ENCODE measurements at places on chromosomes 1 and 21.

- no peak for DNase-seq
Observed at GRCh38 chr21:46661211-46661625, 25.7 kb downstream of the PRMT2 start.

DNA sequence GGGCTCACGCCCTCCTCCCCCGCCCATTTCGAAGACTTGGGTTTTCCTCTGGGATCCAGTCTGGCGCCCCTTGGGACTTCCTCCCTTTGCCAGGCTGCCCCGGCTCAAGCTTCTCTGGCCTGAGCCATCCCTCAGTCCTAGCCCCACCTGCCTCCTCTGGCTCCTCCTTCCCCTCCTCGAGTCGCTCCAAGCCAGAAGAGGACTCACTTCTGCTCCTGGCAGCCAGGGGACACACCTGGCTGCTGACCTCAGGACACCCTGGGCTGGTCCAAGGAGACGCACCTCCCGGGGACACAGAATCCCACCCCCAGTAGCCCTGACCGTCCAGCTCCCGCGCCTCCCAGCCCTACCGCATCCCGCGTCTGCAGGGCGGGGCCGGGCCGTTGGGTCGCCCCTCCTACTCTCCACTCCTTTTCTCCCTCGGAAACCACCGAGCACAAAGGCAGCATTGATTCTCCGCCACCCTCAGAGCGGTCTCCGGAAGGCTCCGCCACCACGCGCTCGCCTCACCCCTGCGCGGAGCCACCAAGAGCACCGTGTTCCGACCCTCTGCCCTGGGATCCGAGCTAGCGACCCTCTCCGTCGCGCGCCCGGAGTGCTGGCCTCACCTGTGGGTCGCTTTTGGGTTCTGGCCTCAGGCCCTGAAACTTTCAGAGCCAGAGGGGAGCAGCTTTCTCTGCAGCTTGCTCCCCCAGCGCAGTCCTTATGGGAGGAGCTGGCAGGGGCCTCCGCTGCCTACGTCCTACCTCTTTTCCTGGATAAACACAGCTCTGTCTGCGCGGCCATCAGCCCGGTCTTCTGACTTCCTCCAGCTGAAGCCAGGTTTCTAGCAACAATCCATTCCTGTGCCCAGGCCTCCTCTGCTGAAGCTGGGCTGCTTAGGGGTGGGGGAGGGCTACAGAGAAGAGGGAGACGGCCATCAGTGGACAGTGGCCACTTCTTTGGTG, at the start of gene C2CD4D:
Gene C2CD4D, minus strand, starts transcription at position 364 of the 947 bp plus-strand sequence. CDS start 831 bp downstream, outside the sequence.
- DNase-seq = no peak

- DNase-seq = no peak
Observed at GRCh38 chr21:35406635-35407034, 357.5 kb upstream of the RUNX1 start.

DNA sequence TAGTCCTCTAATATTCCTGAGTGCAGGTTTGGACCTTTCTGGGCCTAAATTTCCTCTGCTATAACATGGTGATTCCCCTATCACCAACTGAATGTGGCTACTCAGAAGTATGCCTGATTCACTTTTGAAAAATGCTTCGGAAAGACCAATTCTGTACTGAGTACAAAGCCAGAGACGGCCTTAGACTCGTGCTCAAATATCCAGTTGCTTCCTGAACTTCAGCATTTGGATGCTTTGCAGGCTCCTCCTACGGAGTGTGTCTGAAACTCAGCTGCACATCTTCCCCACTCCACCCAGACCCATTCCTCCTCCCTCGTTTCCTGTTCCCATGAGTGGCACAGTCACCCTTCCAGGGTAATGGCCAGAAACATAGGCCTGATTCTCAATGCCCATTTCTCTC, 98.4 kb upstream of the GADD45A start:
- no peak for DNase-seq

DNA sequence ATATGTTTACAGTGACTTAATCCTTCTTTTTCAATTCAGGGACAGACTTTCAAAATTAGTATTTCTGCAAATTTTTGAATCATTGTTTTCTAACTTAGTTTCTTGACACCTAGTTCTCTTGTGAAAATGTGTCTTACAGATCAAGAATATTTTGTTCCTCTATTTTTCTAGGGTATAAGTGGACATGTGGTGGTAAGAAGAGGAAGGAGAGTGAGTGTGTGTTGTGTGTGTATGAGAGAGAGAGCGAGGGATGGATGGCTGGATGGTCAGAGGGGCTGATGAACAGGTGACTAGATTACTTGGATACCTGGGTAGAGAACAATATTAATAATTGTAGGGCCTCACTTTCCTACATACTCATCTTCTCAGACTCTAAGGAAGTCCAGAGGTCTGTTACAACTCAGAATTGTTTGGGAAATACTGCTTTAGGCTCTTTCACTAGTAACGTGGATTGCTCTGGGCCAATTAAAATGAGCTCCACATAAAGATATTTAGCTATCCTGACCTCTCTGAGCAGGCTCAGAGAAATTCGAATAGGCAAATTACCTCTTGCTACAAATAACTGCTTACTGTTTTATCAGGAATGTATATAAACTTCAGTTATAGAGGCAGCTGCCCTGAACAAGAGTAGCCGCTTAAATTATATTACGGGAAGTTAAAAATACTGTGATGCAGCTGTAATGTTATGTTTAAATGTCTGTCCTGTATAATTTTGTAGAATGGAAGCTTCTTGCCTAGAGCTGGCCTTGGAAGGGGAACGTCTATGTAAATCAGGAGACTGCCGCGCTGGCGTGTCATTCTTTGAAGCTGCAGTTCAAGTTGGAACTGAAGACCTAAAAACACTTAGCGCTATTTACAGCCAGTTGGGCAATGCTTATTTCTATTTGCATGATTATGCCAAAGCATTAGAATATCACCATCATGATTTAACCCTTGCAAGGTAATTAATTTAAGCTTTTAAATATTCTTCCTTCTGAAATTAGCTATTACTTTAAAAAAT, 19.7 kb downstream of the GPSM2 start:
- no peak for DNase-seq

DNA sequence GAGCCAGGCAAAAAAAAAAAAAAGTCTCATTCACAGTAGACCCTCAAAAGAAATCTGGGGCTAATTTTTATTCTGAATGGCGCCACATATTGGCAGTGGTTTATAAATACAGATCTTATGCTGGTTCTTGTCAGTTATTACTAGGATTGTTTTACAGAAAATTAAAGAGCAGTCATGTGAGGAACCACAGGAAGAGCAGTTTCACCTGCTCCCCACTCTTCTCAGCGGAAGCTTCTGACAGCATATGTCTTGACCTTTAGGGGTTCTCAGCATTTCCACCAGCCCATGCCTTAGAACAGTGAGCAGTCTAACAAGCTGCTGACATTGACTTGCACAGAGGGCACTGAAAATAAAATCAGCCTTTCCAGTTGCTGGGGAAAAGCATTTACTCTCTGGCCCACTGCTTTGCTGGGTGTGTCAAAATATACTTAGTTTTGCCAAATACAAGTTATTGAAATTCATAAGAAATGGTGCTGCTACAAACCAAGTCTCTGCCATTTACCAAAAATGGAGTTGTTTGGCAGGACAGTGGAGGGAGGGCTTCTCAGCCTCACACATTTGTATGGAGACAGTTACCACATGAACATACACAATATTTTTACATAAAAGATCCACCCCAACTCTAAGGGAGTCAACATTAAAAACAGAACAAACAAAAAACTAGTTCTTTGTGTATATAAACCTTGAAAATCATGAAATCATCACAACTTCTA, 144.2 kb downstream of the SYT2 start:
- DNase-seq = no peak

- DNase-seq = no peak
Observed at GRCh38 chr1:32818804-32819541, 1.5 kb downstream of the S100PBP start.

DNA sequence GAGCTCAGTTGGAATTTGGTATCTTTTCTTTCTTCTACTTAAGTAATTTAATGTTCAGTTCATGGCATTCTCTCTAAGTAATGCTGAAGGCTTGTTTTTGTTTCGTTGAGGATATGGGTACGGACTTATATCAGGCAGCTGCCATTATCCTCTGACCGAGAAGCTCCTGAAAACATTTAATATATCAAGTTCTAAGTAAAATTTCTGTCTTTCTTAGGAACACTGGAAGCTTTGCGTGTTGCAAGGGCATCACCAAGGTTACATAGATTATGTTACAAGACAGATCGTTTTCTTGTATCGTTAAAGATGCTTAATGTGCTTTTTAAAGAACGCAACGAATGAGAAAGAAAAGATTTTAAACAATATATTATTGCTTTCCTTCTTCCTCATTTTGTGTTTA, 1.0 kb upstream of the GALNT2 start:
- no peak for DNase-seq

GRCh38 chr1:164961715-164962114, 394.8 kb downstream of the LMX1A start:
- no peak for DNase-seq

DNA sequence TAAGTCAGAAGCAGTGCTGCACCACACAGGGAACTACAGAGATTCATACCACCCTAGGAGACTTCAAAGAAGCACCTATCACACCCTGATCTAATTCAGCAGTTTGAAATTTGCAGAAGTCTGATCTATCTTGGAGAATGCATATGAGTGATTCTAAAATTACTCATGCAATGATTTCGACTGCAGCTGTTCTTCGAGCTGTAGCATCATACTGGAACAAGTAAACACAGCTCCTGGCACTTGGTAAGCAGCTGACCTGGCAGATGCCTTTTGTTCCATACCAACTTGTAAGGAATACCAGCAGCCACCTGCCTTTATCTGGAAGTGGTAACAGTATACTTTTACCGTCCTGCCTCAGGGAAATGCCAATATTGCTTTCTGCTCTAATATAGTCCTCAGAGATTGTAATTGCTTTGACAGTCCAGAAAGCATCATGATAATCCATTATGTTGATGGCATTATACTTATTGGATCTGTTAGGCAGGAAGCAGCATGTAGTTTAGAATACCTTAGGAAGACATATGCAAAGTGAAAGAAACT, 25.7 kb downstream of the AADACL4 start:
- no peak for DNase-seq

DNA sequence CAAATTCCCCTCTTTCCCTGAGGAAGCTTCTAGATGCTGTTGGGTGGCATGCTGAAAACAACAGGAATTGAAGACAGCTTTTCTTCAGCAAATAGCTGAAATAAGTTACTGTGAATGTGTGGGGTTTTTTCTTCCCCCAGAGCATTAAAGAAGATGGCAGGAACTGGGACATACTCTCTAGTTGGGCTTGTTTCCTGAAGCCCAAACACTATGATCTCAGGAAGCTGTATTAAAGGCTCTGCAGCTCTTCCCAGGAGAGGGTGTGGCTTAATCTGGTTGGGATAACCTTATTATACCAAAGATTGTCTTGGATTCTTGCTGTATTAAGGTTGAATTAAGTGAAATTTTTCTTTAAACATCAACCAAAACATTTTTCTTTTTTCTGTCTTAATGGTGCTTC, 64.9 kb upstream of the LMO4 start:
- DNase-seq = no peak

All from thoracic aorta (tissue), 2 donors.